ENCODE measurements at places on chromosomes 2 and 18. TPM values are rescaled to one million over a fixed set of nuclear protein-coding genes. Genes with fewer than 3 reads are reported as not detected.

Gene CTIF
- 54.5 TPM for total RNA-seq

Gene RPS27A
- 443 TPM for total RNA-seq

Gene RAPH1
- total RNA-seq, result 11.9 TPM

GRCh38 chr18:14933964-14934363 lies 186.0 kb downstream of the ANKRD30B start:
- no peak for DNase-seq

Gene GAREM1
- total RNA-seq, result 23.5 TPM

DNA sequence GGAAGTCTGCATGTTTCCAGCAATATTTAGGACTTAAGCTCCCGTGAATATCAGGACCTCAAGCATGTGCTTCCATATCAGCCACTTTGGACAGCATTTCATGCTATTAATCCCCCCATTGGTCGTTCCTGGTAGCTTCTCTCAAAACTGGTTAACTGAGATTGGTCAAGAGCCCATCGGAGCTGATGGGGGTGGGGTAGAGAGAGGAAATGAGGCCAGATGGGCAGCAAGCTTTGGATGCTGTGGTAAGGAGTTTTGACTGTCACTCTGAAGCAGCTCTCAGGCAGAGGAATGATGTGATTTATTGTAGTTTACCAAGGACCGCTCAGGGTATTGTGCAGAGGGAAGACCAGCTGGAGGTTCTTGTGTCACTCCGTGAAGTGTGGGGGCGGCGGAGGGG lies 81.8 kb downstream of the FAM168B start:
- no peak for DNase-seq

- no peak for DNase-seq
Observed at GRCh38 chr2:45575881-45576280, 35.2 kb downstream of the SRBD1 start.
